ENCODE measurements at places on chromosomes 12 and 14. TPM values are rescaled to one million over a fixed set of nuclear protein-coding genes. Genes with fewer than 3 reads are reported as not detected.

- no peak for DNase-seq
These were observed 107.5 kb upstream of the PARP11 start for GRCh38 chr12:3980504-3981272.

- DNase-seq = no peak
These were observed 289.2 kb downstream of the ADGRD1 start for GRCh38 chr12:131242741-131243496.

DNA sequence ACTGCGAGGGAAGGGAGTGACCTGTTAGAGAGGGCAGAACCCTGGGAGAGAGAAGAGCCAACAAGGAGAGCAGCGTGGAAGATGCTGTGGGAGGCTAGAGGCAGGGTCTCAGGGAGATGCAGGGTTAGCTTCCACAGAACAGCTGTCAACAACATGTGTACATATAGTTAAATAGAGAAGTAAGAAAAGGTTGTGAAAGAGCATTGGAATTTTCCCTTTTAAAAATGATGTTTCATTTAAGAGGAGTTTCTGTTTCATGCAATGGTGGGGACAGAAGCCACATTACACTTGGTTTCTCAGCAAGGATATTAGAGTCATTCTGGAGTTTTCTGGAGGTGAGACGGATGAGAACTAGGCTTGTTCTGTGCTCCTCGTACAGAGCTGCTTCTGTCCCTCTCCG is 23.8 kb upstream of the TBC1D30 start:
- DNase-seq = no peak

SLC7A8 gene
- 36.8 TPM for total RNA-seq
